ENCODE measurements at places on chromosomes 3 and 15. TPM values are rescaled to one million over a fixed set of nuclear protein-coding genes. Genes with fewer than 3 reads are reported as not detected.

The MKRN2OS gene
- 2.6 TPM for polyA plus RNA-seq

DNA sequence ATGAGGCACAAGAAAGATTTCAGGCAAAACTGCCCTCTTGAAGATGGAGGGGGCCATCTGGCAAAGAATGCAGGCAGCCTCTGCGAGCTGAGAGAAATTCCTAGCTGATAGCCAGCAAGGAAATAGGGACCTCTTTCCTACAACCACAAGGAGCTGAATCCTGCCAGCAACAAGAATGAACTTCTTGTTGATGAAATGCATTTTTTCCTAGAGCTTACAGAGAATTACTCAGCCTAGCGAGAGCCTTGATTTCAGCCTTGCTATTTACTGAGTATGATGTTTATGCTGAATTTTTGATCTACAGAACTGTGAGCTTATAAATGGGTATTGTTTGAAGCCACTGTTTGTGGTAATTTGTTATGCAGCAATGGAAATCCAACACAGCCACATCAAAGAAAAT is 148.5 kb upstream of the NAALADL2 start:
- DNase-seq: no peak

DNA sequence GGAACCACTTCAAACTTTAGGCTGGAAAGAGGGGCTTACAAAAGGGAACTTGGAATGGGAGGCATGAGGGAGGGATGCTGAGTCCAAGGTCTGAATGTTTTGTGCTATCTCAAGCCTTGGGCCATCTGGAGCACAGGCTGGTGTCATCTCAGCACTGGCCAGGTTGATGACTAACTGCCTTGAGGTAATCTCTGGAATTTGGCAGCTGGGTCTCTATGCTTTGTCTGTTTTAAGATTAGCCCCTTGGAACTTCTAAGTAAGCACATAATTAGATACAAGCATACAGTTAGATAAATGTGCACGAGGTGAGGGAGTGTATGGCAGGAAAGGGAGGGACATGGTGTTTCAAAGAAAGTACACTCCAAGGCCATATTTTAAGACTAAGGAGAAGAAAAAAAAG is 252.4 kb upstream of the CCDC54 start:
- no peak for DNase-seq

The TYRO3 gene
- 176 TPM for polyA plus RNA-seq

DNA sequence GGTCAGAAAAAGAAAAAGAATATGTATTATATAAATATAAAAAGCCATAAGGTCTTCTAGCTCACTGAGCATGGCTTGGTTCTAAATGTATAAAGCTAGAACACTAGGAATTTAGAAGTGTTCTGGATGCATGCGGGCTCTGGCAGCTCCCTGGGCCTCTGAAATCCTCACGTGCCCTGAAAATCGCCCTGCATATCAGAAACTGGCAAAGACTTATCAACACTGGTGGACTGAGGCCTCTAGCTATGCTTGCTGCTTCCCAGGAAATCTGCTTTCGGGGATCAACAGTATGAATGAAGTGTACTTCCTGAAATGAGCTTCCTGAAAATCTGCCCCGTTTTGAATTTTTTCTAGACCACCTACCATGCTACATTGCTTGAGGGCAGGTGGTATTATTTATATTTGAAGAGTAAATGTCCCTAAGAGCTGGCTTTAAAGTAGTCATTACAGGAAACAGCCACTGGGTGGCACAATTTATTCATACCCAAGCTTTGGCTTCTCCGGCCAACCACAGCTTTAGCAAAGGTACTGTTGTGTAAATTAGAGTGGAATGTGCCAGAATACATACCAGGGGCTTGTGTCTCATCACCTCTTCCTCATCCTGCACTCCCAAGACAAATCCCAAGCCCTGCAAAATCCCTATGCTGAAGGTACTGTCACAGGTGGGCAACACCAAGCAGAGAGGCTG is 17.7 kb downstream of the CRTAP start:
- DNase-seq: peak; percentile 68

The TGM4 gene
- 0.09 TPM for polyA plus RNA-seq

DNA sequence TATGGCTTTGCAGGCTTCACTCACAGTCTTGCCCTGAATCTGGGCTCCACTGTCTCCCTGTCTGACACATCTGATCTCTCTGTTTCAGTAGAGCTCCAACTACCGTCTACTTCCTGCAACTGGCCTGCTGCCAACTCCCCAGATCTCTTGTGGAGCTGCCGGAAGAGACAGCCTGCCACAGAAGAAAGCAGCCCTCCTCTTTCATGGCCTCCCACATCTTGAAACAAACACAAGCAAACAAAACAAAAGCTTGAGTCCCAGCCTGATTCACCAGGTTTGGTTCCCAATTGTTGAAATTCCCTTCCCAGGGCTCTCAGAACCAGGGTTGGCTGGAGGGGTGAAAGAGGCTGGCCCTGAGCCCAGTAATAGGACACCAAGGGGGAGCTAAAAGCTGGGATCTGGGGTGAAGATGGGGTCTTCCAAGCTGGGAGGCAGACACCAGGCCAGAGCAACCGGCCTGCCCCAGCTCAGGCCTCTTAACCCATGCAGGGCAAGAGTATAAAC is 55.3 kb upstream of the CA12 start:
- DNase-seq: peak; percentile 78

DNA sequence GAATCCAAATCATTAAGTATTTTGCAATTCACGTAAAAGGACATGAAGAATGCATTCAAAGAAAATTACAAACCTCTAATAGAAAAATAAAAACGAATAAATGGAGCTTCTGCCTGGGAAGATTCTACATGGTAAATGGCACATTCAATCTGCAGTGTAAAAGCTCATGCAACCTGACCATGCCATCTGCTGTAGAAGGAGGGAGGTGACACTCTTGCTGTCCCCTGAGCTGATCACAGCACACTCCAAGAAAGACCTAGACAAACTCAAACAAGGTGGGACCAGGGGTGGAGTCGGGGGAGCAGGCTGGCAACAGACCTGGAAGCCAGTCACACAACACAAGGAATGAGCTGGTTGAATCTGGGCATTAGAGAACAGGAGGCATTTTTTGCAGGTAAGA is 101.8 kb downstream of the BDH1 start:
- DNase-seq: no peak

The CPNE4 gene
- 0.62 TPM for polyA plus RNA-seq

Data from renal pelvis (tissue), 12 donors.